Peyer's patch (tissue), 4 donors: ENCODE measurements at places on chromosomes 16 and 17. TPM values are rescaled to one million over a fixed set of nuclear protein-coding genes. Genes with fewer than 3 reads are reported as not detected.

DNA sequence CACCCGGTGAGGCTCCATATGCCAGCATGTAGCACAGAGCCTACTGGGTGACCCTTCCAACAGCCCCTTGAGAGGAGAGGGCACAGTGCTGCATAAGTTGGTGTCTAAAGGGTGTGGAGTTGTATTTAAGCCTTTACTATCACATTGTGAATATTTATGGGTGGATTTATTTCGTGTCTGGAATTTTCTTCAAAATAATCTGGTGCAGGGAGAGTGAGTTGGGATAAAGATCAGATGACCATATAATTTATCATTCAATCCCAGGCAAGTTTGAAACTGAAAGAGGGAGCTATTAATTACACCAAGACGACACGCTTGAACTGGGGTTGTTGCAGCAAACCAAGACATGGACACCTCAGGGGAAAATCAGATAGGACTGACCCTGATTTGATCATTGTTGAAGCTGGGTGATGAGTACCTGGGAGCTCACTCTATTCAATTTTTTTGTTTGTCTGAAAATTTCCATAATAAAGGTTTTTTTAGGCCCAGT is 42.2 kb downstream of the LDHD start:
- no peaks in the 10 kb centered on the region for H3K36me3 ChIP-seq
- DNase-seq: no peak
- H3K4me3 ChIP-seq: no peak overlapping the region
- H3K27me3 ChIP-seq: no peaks in the 10 kb centered on the region

DNA sequence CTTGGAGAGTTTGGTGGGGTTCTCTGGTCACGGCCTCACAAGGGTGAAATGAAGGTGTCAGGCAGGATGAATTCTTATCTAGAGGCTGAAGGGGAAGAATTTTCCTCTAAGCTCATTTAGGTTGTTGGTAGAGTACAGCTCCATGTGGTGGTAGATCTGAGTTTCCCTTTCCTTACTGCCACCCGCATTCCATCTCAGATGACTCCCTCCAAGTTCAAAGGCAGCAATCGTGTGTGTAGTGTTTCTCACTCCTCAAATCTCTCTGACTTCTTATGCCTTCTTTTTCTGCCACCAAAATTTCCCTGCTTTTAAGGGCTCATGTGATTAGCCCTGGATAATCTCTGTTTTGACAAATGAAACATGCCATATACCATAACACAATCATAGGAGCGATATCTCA is 135.5 kb upstream of the MYOCD start:
- H3K27ac ChIP-seq: no peak overlapping the region
- H3K36me3 ChIP-seq: no peaks in the 10 kb centered on the region
- no peaks in the 10 kb centered on the region for H3K27me3 ChIP-seq
- no peak overlapping the region for H3K4me3 ChIP-seq
- no peak for DNase-seq

- no peaks in the 10 kb centered on the region for H3K36me3 ChIP-seq
- no peaks in the 10 kb centered on the region for H3K4me1 ChIP-seq
- H3K27ac ChIP-seq: no peak overlapping the region
- no peak for DNase-seq
Measured at GRCh38 chr16:24493821-24494220, 45.5 kb upstream of the RBBP6 start.

GRCh38 chr16:16027728-16028310 is 78.4 kb downstream of the ABCC1 start:
- H3K36me3 ChIP-seq: no peaks in the 10 kb centered on the region
- no peak for DNase-seq
- H3K27me3 ChIP-seq: no peaks in the 10 kb centered on the region
- no peak overlapping the region for H3K4me3 ChIP-seq

GRCh38 chr16:364595-365491 is 5.5 kb downstream of the MRPL28 start:
- DNase-seq: no peak
- H3K36me3 ChIP-seq: no peaks in the 10 kb centered on the region
- H3K4me3 ChIP-seq: no peak overlapping the region
- H3K27me3 ChIP-seq: no peaks in the 10 kb centered on the region
- H3K4me1 ChIP-seq: peaks cover 9% of the 10 kb centered on the region
- no peak overlapping the region for H3K27ac ChIP-seq

The SLC12A3 gene
- total RNA-seq: not detected

DNA sequence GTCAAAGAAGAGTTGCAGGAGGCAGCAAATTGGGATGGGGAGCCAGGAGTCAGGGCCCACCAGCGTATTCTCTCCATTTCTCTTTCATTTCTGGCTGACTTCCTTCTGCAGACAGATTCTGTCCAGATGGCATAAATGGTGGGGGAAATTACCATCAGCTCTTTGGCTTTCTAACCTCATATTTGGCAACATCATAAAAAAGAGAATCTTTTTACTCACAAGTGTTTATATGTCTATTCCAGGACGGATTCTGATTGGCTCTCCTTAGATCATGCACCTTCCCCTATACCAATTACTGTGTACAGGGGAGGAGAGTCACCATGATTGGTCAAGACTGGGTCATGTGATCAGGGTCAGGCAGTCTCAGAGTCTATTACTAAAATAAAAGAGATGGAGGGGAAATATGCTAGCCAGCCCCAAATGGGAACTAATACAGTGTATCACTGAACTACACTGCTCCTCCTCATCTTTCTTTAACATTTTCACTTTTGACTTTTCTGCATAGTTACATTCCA is 537.1 kb upstream of the EEF2KMT start:
- H3K4me3 ChIP-seq: no peak overlapping the region
- no peaks in the 10 kb centered on the region for H3K27me3 ChIP-seq
- no peak for DNase-seq
- H3K27ac ChIP-seq: no peak overlapping the region
- no peaks in the 10 kb centered on the region for H3K36me3 ChIP-seq
- no peaks in the 10 kb centered on the region for H3K4me1 ChIP-seq

The CA5A gene
- total RNA-seq: not detected

The PRMT7 gene
- total RNA-seq: 55.8 TPM

- H3K4me1 ChIP-seq: no peaks in the 10 kb centered on the region
- H3K36me3 ChIP-seq: peaks cover 100% of the 10 kb centered on the region
- H3K4me3 ChIP-seq: no peak overlapping the region
- H3K27me3 ChIP-seq: no peaks in the 10 kb centered on the region
- no peak for DNase-seq
Measured at GRCh38 chr16:8905168-8905762, 23.1 kb downstream of the LITAFD start.
